Activated T-cell treated with anti-CD3 and anti-CD28 coated beads, Interleukin-2, amount 50 U/mL, for 48 hours (primary cell): ENCODE measurements at places on chromosomes 1 and 21.

DNA sequence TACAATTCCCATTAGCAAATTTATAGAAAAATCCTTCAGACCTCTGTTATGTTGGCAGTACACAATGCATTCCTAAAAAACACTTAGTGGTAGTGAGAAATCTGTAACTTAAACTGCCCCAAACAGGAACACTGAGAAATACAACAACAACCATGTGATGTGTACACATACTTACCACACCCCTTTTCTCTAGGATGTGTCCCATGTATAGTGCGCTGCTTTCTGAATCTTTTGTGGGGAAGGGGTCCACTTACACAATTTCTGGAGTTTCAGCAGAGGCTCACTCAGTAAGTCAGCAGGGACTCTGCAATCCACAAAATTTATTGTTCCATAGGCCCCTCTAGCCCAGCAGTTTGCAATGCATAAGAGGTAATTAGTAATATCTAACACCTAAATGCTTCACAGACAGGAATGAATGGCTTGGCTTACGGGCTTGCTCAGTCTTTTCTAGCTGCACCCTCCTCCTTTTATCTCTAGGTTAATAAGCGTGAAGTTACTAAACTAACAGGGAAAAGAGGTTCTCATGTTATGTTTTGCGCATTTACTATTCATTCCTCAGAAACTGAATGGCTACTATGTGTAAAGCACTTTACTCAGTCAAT, 115.2 kb downstream of the TGFBR3 start:
- no peak for DNase-seq

GRCh38 chr1:34470401-34470800, 284.4 kb upstream of the GJB5 start:
- no peak for DNase-seq

GRCh38 chr1:47441450-47442106, 3.7 kb downstream of the FOXD2 start:
- no peak for DNase-seq

- no peak for DNase-seq
Observed at GRCh38 chr1:145689922-145690321, 17.2 kb downstream of the PDZK1 start.

- no peak for DNase-seq
Observed at GRCh38 chr1:248225537-248225936, 5.7 kb upstream of the OR2M4 start.

DNA sequence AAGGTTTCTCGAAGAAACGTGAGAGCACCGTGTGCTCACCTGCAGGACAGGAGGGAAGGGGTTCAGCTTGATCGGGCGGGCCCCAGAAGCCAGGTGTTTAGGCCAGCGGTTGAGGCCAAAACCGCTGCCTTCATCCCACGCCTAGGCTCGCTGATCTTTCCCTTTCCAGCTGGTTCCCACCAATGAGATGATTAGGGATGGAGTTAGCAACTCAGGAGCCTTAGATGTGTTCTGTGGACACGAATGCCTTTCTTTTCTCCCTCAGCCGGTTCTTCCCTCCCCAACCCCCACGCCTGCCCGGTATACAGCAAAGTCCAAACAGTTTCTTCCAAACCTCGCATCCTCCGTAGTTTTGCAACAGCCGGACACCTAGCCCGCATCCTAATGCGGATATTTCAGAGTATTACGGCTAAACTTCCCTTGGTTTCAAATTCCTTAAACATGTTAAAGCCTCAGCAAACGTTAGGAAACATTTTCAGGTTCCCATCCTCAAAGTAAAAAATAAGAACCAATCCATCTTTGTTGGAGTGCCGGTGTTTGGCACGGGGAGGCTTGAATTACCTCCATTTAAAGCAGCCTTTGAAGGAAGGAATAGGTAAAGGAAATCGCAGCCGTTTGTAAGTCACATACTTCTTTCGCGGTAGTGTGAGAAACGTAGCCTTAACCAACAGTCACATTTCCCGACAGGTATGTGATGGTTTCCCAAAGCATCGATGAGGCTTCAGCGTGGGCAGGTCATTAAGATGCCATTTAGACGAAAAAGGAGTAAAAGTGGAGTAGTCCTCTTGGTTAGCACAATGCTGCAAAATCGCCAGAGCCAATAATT, 1.1 kb downstream of the LRRC8C start:
- no peak for DNase-seq

DNA sequence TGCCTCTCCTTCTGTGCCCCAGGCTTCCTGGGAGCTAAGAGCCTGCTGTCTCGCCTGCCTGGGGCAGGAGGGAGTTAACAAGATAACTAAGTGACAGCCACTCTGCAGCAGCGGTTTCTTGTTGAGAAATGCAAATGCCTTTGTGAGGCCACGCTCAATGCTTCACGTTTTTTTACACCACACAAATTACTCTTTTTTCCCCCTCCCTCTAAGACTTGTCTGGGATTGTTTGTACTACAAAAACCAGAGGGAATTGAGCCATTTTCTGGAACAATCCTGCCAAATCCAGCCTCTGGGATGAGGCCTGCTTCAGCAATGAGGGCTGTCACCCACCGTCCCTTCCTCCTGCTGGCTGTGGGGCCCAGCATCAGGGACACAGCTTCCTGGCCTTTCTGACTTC, 119.6 kb downstream of the ACTL8 start:
- no peak for DNase-seq

DNA sequence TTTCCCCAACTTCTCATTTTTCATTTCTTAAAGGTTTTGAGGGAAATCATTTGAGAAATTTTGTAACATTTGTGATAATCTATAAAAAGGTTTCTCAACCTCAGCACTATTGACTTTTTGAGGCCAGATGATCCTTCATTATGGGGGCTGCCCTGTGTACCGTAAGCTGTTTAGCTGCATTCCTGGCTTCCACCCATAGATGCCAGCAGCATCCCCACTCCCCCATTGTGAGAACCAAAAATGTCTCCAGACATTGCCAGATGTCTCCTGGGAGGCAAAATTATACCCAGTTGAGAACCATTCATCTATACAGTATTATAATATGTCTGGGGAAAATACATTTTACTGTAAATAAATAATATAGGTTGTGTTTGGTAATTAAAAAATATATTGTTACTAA, 146.0 kb downstream of the PBX1 start:
- DNase-seq: no peak

- DNase-seq: no peak
Observed at GRCh38 chr1:94755675-94756074, 64.5 kb upstream of the SLC44A3 start.

DNA sequence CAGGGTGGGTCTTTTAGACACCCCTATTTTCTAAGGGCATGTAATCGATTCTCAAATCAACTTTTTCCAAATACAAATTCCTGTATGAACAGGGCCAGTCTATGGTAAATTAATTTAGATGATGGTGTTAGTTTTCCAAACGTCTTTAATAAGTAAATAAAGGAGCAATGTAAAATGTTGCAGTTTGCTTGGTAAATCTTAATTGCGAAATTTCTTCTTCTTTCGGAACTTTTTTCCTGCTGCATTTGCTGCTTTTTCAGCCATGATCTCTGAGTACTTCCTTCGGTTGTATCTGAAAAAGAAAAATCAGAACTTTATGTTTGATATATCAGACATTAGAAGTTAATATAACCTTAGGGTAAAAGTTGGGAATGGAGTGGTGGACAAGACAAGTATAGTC, 9.4 kb downstream of the DNTTIP2 start:
- DNase-seq: no peak

DNA sequence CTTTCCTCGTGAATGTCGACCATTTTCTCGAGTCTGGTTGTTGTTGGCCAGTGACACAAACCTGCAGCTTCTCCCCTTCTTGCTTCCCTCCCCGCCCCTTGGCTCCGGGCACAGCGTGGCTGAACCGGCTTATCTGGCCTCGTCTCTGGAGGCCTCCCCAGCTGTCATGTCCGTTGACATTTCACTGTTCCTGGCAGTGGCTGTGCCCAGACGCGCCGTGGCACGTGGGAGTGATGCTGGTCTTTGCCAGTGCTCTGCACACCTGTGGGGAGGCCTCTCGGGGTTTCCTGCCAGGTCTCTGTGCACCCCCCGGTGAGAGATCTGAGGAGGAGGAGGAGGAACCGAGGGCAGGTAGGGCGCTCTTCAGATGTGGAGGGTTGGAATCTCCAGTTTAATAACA, 23.7 kb downstream of the SKI start:
- no peak for DNase-seq

GRCh38 chr1:22819361-22819760, 108.7 kb downstream of the EPHB2 start:
- DNase-seq: no peak

DNA sequence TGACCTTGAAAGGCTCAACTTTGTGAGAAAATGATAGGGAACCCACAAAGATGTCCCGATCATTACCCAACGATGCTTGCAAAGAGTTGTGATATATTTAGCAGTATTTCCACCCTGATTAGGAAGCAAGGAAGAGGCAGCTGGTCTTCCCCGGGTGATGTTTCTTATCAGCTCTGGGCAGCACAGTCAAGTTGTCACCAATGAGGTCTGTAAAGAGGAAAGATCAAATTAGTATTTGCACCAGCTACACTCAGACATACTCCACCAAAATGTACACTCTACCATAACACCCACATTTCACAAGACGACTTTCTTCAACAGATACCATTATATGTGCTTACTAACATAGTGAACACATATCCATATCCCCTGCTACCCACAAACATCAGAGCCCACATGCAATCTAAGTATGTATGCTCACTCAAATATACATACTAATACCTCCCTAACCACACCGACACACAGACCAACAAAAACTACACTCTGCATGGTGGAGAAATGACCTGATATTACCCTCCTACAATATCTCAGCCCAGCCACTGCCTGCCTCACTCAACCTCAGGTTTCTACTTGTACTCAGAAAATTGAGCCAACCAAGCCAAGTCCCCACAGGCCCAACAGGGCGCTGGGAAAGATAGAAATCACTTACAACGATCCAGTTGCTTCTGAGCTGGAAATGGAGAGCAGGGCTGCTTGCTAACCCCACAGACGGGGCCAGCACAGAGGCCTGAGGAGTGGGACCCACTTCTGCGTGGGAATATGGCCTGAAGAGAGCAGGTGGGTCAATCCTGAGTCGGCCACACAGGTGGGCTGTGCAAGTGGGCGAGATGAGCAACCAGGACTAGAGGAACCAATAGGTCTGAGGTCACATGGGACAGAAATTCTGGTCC, 4.6 kb upstream of the BTG2 start:
- no peak for DNase-seq

- DNase-seq: no peak
Observed at GRCh38 chr1:151347523-151348246, 633 bp upstream of the RFX5 start.

DNA sequence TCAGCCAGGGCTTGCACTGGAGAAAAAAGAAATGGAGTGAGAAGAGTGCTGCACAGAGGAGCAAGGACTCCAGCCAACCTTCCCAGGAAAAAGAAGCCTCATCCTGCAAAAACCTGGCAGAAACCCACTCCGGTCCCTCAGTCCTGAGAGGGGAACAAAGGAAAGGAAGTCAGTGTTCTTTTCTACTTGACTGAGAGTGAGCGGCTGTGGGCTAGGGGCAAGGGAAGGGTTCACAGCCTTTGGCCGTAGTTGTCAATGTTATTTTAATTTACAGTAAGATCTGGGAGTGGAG, 8.9 kb upstream of the GOLT1A start:
- DNase-seq: no peak

DNA sequence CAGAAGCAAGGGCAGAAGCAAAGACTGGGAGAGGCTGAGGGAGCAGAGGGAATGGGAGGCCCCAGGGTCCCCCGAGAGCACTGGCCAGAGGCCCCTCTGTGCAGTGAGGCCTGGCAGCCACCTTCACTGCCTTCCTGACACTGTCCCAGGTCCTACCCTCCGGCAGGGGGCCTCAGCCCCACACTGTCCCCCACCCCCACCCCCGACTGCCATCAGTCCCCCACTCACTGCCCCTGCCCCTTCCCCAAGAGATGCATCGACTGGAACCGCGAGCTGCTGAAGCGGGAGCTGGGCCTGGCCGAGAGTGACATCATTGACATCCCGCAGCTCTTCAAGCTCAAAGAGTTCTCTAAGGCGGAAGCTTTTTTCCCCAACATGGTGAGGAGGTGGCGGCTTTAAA, 13.0 kb upstream of the PADI6 start:
- DNase-seq: no peak

DNA sequence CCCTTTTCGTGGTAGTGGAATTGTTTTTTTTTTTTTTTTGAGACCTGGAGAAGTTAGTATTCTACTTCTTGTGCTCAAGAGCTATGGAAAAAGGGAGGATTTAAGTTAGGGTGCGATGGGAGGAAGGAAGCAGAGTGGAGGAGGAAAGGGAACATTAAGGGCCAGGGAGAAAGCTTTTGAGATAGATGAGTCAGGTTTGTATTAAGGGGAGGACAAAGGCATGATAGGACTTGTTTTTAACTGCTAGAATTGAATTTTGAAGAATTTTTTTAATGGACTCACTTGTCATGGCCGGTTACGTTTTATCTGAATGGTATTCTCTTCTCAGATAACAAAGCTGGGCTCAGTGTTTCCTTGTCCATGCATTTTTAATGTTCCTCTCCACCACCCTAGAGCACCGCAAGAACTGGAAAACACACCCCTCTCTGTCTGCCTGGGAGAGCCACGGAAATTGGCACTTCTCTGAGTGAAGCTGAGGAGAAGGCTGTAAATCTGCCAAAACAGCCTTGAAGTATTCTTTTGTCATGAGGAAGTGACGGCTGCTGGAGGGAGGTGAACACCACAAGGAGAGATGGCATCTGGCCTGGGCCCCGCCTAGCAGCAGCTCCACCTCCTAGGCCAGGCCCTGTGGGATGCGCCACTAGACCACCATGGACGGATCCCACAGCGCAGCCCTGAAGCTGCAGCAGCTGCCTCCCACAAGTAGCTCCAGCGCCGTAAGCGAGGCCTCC, 3.5 kb downstream of the NIPAL3 start:
- no peak for DNase-seq

- DNase-seq: no peak
Observed at GRCh38 chr1:217526636-217527035, 104.3 kb downstream of the GPATCH2 start.

DNA sequence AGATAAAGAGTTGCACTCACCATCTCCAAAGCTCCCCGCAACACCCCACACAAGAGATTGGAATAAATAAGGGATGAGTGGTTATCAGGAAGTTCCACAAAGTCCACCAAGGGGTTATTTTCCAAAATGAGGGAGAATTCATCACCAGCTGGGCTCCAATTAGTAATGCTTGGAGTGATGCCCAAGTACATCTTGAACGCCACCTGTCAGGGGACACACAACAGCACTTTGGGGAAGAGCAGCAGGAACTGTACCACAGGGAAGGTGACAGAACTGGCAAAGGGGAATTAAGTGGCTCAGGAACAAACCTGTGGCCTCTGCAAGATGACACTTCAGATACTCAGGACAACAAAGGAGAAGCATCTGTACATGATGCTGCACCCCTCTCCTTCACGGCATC, 11.5 kb downstream of the TRAPPC3 start:
- DNase-seq: no peak

GRCh38 chr1:22793647-22794046, 83.0 kb downstream of the EPHB2 start:
- DNase-seq: no peak

DNA sequence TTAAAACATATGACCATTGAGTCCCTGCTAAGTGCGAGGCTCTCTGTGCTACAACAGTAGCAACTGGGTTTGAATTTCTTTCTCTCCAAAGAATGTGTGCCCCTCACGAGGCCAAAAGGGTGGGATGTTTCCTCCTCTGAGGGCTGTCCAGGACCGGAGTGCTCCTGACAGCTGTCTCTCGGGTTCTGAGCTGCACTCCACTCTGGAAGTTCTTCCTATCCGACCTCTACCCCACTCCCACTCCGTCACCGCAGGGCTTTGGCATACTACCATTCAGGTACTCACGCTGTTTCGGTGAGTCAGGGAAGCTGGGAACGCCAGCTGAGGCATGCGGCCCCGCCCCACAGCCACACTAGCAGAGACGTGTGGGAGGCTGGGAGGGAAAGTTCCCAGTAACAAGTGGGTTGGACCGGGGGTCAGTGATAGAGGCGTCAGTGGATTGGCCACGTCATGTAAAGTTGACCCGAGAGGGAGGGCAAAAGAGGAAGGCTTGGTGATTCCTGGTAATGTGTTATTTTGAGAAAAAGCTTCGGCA, 705 bp upstream of the SLC50A1 start:
- DNase-seq: peak; percentile 87
